ENCODE measurements at places on chromosomes 6 and 20. TPM values are rescaled to one million over a fixed set of nuclear protein-coding genes. Genes with fewer than 3 reads are reported as not detected.

- no peak for DNase-seq
Measured at GRCh38 chr6:6714953-6715352, 126.4 kb downstream of the LY86 start.

- DNase-seq, result peak; percentile 94
Measured at GRCh38 chr20:39874049-39874893, 814.8 kb downstream of the MAFB start.

DNA sequence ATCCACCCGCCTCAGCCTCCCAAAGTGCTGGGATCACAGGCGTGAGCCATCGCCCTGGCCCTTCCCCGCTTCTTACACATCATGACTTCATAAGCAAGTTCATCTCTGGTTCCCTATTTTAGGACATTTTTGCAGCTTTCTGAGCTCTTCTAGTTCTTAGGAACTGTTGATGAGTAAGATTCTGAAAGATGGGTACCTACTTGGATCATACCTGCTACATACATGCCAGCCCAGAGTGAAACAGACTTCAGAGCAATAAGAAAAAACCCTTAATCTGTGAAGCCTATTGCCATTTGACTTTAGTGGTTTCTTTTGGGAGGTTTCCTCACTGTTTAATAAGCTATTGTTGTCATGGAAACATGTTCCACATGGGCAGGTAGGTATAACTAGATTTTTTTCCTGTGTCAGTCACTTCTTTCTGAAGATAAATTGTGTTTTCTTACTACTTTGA, 27.9 kb upstream of the TMEM217 start:
- no peak for DNase-seq

CAPN11 gene
- total RNA-seq, result not detected

DNA sequence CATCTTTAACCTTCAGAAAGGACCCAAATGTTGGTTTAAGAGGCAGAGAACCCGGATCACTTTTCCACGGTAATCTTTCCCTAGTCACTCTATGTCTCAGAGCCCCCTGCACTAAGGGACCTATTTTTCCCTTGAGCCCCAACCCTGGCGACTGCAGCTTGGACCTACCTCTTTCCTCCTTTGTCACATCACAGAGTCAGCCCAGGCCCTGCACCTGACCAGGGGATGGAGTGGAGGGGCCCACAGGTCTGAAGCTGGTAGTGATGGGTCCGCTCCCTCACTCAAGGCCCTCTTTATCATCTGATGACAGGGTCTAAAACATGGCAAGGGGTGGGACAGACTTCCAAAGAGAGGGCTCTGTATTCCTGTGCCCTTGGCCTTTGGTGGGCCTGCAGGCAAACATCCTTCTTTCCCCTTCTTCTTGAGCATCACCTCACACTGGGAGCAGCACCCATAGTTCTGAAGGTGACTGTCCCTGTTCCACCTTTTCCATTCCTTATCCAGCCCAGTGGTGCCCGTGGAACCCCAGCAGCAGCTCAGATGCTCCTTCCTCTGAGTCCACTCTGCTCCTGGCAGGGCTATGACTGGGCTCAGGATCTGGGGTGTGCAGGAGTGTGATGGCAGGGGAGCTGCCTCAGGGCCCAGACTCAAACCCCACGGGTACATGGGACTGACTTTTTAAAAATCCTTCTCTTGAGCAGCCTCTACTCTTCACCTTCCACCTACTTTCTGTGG, 6.3 kb downstream of the RAET1L start:
- no peak for DNase-seq

DNA sequence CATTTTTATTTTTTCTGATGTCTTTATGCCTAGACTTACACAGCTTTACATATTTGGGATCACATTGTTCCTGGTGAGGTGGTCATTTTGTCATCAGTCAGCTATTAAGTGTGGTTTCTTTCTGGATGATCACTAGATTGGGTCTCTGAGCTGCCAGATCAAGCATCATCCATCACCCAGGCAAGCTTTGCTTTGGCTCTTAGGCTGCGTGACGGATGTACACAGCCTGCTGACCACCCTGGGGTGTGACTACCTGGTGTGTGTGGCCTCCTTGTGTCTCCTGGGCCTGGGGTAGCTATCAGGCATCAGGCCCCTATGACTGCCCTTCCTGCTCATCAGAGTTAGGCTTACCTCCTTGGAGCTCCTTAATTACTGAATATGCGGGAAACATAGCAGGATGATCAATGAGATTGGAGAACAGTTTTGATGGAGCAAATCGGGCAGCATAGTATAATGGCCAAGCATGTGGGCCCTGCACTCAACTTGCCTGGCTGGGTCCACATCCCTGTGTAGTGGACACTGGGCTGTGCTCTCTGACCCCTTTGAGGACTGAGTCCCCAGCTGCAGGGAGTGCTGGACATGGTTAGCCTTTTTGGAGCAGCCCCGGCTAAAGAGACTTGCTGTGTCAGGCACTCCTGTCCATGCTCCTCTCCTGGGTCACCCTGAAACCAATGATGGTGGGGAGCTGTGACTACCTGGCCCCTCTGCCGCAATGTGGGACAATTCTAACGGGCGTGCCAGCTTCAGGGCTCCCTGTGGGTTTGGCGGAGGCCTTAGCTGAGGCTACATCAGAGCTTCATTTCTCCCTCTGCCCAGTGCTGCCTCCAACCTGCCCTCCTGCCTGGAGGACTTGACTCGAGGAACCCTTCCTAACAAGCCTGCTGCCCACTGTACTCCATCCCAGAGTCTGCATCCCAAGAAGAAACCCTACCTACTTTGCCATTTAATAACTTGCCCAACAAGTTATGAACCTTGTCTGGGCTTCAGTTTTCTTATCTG, 8.2 kb downstream of the DAAM2 start:
- DNase-seq, result no peak

IMPG1 gene
- not detected for total RNA-seq

DNA sequence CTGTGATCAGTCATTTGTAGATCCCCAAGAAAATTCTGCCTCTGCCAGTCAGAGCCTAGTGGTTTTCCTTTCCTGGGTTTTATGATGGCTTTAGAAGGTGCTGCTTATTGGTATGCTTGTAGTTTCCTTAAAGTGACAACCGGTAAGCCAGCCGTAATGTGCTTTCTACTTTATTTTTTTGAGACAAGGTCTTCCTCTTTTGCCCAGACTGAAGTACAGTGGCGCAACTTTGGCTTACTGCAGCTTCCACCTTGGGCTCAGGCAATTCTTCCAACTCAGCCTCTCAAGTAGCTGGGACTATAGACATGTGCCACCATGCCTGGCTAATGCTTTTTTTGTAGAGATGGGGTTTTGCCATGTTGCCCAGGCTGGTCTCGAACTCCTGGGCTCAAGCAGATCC, 23.5 kb downstream of the MCM8 start:
- DNase-seq, result peak; percentile 22

GRCh38 chr20:63765082-63765873, 25.7 kb downstream of the SLC2A4RG start:
- DNase-seq, result no peak

GRCh38 chr20:53739799-53740785, 146.5 kb upstream of the ZNF217 start:
- peak; percentile 71 for DNase-seq

ZMYND8 gene
- 35.6 TPM for total RNA-seq

DNA sequence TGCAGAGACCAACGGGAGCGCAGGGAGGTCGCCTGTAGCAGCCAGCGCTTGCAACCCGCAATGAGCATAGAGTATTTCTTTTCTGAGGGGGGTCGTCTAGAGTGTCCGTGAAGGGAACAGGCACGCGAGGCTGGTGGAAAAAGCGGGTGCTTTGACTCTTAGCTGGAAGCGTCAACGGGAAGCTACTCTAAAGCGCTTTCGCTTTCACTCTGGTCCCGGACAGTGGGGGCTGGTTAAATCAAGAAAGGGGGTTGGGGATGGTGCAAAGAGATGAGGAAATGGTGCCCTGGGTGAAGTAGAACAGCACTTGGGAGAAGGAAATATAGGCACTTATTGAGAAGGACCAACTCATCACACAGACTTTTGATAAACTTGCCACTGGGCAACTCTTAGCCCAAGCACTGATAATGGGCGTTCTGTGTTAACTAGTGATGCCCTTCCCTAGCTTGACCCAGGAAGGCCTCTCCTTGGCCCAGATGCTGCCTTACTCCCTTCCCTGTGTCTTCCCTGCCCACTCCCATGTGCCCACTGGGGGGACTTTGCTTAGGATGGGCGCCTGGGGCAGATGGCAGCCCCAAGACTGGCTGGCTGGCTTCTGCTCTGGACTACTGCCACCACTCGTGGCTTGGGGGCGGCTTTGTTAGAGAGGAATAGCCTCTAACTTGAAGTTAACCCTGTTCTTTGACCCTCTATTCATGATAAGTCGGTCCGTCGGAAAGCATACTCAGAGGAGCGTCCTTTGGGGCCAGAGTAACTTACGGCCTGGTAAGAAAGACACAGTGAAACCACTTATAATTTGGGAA, 585 bp downstream of the PSMB9 start:
- DNase-seq, result no peak

DNA sequence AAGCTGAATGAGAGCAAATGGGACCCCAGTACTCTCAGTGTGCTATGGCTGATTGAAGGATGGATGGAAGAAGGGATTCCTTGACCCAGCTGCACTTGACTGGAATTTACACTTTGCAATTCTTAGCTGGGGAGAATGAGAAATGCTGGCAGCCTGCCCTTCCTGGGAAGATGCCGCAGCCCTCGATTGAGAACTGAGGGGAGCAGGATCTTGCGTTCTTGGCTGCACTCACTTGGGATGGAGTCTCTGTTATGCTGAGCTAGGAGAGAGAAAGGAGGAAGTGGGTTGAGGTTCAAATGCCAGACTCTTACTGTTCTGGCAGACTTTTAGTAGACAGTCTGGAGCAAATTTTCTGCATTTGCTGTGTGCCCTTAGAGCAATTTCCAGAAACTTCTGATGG, 221.2 kb downstream of the FNDC1 start:
- DNase-seq, result no peak

- no peak for DNase-seq
Measured at GRCh38 chr20:63873477-63873971, 8.5 kb downstream of the TPD52L2 start.

DNA sequence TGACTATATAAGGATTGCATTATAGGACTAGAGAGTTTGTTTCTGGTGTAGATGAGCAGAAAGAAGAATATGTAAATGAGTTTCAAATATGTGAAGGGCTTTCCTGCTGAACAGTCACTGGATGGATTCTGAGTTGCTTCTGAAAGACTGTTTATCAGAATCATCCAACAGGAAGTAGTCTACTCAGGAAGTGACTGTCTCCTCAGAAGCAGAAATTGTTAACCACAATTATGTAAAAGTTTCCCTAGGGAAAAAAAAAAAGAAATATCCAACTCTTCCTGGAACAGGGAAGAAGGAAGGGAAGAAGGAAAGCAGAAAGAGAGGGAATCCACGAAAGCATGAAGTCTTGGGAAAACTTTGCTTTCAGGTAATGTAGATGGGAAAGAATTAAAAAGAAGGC, 138.9 kb downstream of the TENT5A start:
- peak; percentile 53 for DNase-seq

IRF4 gene
- not detected for total RNA-seq

DNA sequence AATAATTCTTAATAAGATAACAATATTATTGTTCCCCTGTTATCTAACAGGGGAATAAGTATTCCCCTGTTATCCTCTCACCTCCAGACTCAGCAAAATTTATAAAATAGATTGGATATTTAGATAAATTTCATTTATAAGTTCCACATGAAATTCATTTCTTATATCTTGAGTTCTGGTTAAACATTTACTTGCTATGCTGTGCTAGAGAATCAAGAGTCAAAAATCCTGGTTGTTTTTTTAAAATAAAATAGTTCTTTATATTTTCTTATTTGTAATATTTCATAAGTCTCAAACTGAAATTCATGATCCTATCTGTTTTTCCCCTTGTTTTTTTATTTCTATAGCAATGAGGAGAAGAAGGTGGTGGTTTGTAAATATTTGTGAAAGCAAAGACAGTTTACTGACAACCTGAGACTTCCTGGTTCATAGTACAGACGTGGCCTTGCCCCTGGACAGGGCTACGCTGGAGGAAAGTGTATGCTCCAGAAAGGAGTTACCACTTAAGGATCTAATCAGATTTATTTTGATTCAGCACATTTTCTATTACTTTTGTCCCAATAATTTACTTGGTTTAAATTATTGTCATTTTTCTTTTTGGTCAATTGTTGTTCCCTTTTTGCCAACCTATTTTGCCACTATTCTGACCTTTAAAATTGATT, 37.8 kb upstream of the MARCKS start:
- peak; percentile 67 for DNase-seq

DNA sequence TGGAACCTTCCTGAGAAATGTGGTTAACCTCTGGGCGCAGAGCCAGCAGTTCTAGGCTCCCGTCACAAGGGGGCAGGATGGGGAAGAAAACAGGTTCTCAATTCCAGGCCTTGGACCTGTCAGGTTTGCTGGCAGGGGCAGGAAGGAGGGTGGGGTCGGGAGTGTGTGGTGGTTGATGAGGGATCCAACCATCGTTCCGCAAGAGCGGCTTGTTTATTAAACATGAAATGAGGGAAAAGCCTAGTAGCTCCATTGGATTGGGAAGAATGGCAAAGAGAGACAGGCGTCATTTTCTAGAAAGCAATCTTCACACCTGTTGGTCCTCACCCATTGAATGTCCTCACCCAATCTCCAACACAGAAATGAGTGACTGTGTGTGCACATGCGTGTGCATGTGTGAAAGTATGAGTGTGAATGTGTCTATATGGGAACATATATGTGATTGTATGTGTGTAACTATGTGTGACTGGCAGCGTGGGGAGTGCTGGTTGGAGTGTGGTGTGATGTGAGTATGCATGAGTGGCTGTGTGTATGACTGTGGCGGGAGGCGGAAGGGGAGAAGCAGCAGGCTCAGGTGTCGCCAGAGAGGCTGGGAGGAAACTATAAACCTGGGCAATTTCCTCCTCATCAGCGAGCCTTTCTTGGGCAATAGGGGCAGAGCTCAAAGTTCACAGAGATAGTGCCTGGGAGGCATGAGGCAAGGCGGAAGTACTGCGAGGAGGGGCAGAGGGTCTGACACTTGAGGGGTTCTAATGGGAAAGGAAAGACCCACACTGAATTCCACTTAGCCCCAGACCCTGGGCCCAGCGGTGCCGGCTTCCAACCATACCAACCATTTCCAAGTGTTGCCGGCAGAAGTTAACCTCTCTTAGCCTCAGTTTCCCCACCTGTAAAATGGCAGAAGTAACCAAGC, 29.6 kb downstream of the SRSF3 start:
- DNase-seq, result peak; percentile 91

- no peak for DNase-seq
Measured at GRCh38 chr6:42260972-42261371, 43.3 kb upstream of the MRPS10 start.

XKR7 gene
- not detected for total RNA-seq

TINAG gene
- 1.8 TPM for total RNA-seq

GRCh38 chr6:1377526-1377925, 11.8 kb upstream of the FOXF2 start:
- no peak for DNase-seq

DEFB132 gene
- total RNA-seq, result not detected

DNA sequence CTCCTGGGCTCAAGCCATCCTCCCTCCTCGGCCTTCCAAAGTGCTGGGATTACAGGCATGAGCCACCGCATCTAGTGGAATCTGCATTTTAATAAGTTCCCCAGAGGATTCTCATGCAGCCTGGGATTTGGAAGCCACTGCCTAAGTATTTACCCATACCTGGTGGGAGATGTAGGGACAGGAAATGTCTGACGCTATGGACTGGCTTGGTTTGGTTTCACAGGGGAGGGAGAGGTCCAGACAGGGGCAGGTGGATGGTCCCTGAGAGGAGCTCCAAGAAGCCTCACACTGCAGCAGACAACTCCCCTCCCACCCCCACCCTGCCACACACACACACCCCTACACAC, 4.4 kb downstream of the VSTM2L start:
- no peak for DNase-seq

HLA-B gene
- 15.3 TPM for total RNA-seq
